Activated CD8-positive, alpha-beta T cell treated with anti-CD3 and anti-CD28 coated beads for 36 hours (primary cell): ENCODE measurements at places on chromosomes 1 and 21. TPM values are rescaled to one million over a fixed set of nuclear protein-coding genes. Genes with fewer than 3 reads are reported as not detected.

DNA sequence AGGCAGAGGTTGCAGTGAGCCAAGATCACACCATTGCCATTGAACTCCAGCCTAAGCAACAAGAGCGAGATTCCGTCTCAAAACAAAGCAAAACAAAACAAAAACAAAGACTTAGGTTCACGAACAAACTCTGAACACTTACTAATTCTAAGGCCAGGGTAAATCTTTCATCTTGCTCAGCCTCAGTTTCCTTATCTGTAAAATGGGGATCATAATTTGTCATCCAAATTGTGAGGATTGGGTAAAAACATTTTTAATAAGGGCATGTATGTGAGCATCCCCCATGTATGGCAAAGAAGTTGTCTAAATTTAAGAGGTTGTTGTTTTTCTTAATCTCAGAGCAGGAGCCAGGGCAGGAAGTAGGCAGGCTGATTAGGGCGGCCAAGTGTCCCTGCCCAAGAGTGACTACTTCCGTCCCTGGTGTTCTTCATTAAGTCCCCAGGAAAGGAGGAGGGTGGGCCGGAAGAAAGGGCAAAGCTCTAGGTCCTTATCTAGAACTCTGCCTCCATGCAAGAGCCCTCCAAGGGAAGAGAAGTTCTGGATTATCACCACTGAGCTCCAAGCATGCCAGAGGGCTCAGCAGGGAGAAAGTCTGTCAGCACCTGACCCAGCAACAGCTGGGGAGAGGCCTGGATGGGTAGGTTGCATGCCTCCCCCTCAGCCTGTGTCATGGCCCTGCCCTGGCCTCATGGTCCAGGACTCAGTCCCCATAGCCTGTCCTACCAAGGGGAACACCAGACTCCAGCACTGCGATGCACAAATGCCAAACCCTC is 49.9 kb upstream of the CLIC4 start:
- H3K27me3 ChIP-seq: no peaks in the 10 kb centered on the region
- DNase-seq: no peak
- H3K36me3 ChIP-seq: no peaks in the 10 kb centered on the region
- no peak overlapping the region for H3K4me3 ChIP-seq
- H3K4me1 ChIP-seq: no peaks in the 10 kb centered on the region

DNA sequence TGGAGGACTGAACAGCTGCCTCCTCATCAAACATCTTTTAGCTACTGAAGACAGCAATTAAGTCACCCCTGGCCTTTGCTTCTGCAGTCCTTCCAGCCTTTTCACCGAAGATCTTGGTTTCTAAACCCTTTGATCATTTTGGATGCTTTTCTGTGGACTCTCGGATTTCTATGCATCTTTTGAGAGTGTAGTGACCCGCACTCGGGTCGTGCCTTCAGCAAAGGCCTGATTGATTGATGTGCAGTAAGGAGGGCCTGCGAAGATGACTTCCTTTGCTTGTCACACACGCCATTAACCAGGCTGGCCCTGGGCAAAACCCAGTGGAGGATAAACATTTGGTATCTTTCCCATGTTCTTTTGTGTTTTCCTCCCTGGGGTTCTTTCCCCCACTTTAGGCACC is 157.5 kb upstream of the CD34 start:
- no peaks in the 10 kb centered on the region for H3K4me1 ChIP-seq
- no peaks in the 10 kb centered on the region for H3K27me3 ChIP-seq
- no peak for DNase-seq
- no peak overlapping the region for H3K27ac ChIP-seq

The FAM78B gene
- total RNA-seq: 0.20 TPM

The MTARC1 gene
- not detected for total RNA-seq
